Activated CD4-positive, alpha-beta T cell treated with anti-CD3 and anti-CD28 coated beads, Interleukin-2, amount 50 U/mL, for 48 hours (primary cell): ENCODE measurements at places on chromosomes 3 and 15.

DNA sequence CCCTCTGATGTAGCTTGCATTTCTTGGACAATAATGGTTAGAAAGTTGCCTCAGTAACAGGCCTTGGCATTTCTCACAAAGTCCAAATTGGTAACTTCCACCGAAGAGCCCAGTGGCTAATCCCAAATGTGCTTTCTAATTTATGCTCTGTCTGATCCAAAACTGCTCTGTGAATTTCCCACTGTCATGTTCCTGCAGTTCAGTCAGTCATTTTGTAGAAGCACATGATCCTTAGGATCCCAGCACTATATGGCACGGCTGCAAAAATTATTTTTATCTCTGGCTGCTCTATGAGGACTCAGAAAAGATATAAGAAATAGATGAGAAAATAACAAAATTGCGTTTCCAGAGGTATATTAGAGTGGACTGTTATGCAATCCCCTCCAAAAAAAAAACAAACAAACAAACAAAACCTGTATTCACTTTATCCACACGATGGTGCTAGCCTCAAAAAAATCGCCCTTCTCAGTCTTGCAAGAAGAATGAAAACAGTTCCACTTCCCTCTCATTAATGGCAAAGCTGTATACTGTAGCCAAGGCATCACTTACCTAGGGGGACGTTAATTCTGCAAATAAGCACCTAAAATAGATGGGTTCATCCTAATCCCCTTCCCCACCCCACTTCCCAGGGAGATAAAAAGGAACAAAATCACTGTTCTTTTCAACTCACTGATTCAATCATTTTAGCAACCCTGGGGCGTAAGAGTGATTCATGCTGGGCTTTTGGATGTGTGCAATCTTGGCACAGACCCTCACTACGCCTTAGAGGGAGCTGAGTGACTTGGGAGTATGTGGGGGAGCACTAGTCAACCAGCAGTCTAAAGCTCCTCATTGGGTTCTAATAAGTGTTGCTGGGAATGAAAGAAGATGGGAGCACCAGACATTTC lies 61.3 kb downstream of the TMCO5A start:
- DNase-seq, result no peak

DNA sequence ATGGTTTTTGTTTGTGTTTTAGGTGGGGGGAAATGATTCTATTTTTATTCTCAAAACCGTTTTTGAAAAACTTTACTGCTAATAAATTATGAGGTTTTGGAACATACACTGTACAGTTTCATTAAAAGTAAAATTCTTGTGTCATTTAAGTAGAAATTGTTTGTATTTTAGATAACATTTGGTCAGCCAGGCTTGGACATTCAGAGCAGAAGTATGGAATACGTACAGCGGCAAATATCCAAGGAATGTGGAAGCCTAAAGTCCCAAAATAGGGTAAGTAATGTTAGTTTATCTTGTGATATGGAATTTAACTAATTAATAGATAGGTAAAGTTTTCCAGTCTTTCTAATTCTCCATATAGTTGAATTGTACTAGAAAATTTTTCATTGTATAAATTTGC lies 96.6 kb downstream of the SPRED1 start:
- no peak for DNase-seq

DNA sequence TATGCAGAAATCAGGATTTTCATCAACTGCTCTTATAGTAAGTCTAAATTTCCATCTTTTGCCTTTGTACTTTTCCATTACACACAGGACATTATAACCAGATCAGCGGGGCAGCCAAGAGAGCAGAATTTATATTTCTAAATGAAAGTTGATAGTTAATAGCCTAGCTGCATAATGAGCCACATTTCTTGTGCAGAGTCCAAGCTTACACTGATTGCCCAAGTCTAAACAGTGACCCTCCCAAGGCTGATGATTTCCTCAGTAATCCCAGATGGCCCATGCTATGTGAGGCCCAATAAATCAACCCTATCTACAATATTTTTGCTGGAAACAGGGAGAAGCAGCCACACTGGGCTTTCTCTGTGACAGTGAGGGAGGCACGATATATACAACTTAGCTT lies 475.8 kb upstream of the KCNMB2 start:
- no peak for DNase-seq

DNA sequence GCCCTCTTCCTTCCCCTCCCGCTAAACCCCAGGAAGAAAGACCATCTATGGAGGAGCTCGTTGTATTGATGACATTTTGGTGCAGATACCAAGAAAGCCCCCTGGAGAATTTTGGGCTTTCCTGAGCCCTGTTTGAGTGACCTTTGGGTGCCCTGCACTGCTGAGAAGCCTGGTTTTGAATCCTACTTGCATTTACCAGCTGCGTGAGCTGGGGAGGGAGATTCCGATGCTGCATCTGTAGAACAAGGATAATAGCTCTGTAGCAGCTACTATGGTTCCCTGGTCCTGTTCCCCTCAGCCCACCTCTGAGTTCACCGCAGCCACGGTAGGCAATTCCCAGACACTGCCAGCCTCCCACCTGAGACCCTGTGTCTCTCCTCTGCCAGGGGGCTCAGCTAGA lies 5.2 kb downstream of the APOD start:
- DNase-seq, result no peak

DNA sequence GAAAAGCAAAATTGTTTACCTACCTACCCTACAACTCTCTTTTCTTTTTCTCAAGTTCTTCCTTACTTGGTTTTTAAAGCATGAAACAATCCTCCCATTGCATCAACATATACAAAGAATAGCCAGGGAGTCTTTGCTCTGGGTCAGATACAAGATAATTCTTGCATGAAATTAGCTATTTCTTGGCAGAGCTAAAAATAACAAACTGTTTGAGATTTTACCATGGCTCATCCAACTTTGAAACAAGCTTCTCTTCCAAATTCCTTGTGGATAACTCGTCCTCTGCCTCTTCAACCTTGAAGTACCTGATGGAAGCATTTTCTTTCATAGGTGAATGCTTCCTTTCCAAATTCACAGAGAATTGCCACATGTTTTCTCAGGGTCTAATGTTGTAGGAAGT lies 9.2 kb upstream of the CBLB start:
- no peak for DNase-seq
